ENCODE measurements at places on chromosomes 1 and 21.

- DNase-seq: no peak
Observed at GRCh38 chr1:225362805-225363204, 65.0 kb downstream of the LBR start.

GRCh38 chr1:70518106-70518505 lies 107.0 kb downstream of the CTH start:
- no peak for DNase-seq

- DNase-seq: no peak
Observed at GRCh38 chr21:25464275-25464674, 143.0 kb downstream of the MRPL39 start.

- DNase-seq: no peak
Observed at GRCh38 chr1:176216031-176216430, 8.9 kb upstream of the COP1 start.

GRCh38 chr21:15276243-15276642 lies 211.4 kb upstream of the NRIP1 start:
- DNase-seq: no peak

DNA sequence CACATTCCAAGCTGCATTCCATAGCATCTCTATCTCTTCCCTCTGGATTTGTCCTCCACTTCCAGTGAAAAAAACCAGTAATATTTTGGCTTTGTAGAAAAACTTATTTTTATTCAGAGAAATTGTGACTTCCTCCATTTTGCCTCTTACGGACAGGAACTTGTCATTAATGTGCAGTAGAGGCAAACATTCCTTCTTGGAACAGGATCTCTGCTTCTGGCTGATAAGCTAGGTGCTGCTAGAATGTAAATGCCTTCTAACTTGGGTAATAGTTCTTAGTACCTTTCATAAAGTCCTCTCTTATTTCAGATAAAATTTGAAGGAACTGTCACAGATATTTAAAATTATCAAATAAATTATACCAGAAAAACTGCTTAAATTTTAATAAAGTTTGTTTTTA lies 707.8 kb downstream of the USP25 start:
- no peak for DNase-seq
